ENCODE measurements at places on chromosomes 5 and 9.

DNA sequence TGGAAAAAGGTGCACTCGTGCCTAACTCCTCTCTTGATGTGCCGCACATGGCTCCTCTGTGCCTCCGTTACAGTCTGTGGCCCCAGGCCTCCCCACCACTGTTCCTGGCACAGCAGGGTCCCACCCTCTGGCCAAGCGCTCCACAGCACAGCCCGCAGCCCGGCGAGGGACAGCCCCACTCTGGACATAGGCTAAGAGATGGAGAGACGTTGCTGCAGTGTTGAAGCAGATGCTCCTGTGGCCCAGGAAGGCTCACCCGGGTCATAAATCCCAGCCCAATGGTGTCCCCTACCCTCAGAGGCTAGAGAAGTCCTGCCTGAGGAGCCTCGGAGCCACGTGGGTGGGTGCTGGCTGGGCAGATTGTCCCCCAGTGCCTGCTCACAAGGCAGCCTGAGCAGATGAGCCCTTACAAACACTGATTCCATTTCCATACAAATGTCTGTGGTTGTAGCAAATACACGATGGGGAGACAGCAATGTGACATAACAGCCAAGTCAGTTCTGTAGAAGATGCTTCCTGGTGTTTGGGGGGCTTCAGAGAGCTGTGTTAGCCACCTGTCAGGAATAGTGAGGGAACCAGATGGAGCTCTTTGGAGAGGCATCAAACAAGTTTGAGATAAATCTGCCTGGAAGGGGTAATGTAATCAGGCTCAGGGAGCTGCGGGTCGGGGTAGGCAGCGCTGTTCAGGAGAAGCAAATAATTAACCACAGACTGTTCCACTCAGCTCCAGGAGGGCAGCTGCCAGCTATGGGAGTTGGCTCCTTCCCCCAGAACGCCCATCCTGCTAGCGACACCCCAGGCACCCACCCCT is 41.7 kb downstream of the C5orf15 start:
- no peak for DNase-seq

GRCh38 chr5:163361450-163361849 is 75.9 kb upstream of the CCNG1 start:
- DNase-seq, result no peak

GRCh38 chr9:130891688-130892476 is 4.7 kb downstream of the QRFP start:
- DNase-seq, result no peak

DNA sequence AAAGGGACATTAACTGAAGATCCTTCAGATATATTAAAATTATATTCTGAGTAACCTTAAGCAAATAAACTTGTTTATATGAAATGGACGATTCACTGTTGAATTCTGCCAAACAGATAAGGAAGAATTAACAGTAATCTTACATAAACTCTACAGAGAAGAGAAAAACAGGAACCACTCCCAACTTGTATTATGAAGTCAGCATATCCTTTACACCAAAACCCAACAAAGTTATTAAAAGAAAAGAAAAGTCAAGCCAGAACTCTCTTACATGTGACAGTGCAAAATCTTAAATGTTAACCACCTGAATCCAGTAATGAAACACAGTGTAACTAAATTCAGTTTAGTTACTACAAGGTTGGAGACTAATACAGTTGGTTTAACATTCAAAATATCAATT is 185.8 kb downstream of the DEPDC1B start:
- no peak for DNase-seq

GRCh38 chr5:65818592-65818991 is 96.6 kb downstream of the NLN start:
- no peak for DNase-seq

DNA sequence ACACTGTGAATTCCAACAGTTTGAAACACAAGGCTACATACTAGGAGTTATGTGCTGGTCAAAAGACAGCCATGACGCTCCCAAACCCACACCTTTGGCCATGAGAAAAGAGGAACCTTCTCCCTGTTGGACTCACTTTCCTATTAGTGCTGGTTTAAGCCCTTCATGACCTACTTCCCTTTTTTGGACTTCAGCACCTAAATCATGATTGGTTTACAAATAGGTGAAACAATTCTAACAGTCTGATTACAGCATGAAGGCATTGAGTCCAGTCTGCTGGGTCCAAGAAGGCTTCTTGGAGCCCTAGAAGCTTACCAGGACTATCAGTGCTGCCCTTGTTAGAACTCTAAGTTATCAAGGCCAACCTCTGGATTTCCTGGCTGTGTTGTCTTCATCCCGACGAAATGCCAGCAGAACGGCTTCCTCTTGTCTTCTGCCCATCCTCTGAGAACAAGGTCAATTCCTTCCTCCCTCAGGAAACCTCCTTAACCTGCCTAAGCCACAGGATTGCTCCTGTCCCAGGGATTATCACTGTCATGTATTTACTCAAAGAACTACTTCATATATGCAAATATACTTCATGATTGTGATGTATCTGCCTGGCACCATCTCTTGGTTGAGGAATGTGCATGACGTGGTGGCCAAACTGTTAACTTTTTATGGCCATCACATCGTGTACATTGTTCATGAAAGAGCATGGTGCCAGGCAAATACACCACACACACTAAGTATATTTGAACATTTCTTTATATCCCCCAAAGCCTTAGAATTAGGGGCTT is 83.6 kb downstream of the ANKH start:
- DNase-seq, result no peak

All from GM18507 (cell line).